Stimulated activated CD4-positive, alpha-beta T cell treated with anti-CD3 and anti-CD28 coated beads, TNF-alpha, amount 100 ng/mL, for 1 hour (primary cell): ENCODE measurements at places on chromosomes 1 and 21.

DNA sequence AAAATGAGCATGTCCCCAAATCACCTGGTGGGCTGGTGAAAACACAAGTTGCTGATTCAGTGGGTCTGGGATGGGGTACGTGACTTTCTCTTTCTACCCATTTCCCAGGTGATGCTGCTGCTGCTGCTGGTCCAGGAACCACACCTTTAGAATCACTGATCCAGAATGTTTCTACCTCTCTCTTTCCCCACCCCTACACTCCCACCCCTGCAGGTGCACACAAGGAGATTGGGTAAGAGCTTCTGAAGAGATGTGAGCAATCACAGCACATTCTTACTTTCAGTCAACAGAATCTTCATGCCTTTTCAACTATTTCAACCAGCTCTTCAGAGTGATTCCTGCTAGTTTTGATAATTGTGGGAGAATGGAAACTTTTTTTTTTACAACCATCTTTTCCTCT lies 130.9 kb downstream of the LMX1A start:
- no peak for DNase-seq

- DNase-seq, result no peak
These were observed 67.5 kb downstream of the TRIM11 start for GRCh38 chr1:228339059-228339704.

DNA sequence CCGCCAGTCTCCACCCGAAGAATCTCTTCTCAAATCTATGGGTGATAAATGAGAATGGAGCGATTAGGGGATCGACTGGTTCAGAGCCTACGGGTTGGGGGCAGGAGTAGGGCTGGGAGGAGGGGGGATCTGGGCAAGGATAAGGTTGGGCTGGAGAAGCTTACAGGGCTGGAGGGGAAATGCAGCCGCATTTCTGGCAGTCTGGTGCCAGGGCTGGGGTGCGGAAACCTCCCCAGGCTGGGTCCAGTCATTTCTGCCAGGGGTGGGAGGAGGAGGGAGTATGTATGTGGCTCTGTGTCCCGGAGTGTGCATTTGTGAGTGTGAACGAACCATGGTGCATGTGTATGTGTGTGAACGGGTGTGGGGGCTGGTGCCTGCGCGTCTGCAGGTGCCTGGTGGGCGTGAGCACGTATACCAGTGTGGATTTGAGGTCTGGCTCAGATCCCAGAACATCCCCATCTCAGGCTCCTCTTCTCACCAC lies 10.2 kb downstream of the C1orf216 start:
- no peak for DNase-seq

DNA sequence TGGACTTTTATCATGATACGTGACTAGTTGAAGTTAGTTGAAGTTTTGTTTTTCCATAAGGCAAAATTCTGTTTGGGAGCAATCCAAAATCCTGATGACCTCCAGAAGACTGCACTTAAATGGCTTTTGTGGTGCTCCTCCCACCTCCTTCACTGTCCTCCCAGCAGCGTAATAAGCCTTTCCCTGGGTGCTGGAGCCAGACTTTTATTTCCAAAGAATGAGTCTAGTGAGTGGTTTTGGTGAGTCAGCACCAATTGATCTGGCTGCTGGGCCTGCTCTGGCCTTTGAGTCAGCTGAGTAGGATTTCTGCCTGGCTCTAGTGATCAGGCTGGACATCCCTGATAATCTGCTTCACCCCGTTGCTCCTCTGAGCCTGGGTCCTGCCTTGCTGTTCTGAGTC lies 21.7 kb upstream of the KCND3 start:
- no peak for DNase-seq

DNA sequence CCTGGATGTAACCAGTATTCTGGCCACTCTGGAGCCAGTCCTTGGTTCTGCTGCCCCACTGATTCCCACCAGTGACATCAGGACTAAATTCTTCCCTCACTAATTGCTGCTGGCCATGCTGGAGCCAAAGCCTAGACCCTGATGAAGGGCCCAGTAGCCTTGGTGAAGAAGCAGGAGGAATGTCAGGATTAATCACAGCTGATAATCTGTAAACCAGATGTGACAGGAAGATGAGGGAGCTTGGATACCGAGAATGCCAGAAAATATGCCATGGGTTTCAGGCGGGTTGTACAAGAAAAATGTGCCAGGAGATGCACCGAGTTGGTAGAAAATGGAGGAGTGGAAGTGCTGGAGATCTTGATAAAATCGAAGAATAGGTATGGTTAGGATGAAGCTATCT lies 119.0 kb upstream of the PPP2R5A start:
- DNase-seq, result no peak
